NB4 (cell line): ENCODE measurements at places on chromosomes 7 and 10.

DNA sequence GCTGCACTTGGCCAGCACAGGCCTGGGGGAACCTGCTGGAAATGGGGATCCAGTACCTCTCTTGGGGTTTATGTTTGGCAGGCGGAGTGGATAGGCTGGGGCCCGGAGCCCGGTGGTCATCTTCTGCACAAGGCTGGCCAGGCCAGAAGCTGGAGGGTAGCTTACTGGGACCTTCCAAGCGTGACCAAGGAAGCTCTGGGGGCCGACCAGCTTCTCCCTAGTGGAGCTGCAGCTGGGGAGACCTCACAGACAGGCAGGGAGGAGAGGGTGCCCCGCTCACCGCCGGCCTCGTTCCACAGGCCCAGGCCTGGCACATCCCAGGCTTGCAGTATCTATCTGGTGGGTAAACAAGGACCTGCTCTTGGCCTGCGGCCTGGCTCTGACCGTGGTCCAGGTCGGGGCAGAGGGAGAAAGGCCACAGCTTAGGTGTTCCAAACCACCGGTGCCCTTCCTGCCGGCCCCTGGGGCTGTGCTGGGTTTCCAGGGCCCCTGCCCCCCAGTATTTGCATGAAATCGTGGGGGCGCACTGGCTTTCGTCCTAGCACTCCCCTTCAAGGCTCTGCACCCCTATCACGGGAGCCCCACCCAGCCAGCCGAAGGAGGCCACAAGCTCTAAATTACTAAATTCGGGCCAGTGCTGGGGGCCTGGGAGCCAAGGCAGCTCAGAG lies 1.5 kb upstream of the ELFN1 start:
- DNase-seq = peak; percentile 48

GRCh38 chr10:3926675-3927525 lies 141.9 kb upstream of the KLF6 start:
- no peak for DNase-seq

DNA sequence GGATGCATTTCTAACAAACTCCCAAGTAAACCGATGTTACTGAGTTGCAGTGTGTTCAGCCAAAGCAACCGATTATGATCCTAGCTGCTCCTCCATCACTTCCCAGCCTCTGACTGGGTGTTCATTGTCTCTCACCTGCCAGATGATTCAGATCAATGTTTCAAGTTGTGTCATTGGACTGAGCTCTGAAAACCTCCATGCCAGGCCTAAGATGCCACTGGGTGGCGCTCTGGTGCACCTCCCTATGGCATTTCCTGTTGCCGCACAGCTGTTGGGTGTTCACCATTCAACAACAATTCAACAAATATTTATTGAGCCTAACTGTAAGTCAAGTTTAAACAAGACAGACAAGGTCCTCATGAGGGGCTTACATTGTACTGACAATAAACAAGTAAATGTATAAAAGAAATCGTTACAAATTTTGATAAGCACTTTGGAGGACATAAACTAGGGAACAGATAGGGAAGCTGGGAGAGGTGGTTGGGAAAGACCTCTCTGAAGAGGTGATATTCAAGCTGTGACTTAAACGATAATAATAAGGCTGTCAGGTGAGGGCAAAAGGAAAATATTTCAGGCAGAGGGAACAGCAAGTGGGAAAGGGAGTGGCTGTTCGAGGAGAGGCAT lies 22.8 kb downstream of the RGR start:
- peak; percentile 38 for DNase-seq

- no peak for DNase-seq
Observed at GRCh38 chr10:75040576-75040975, 70.9 kb upstream of the SAMD8 start.

GRCh38 chr10:1709161-1709560 lies 28.2 kb downstream of the ADARB2 start:
- no peak for DNase-seq

GRCh38 chr10:12873172-12873571 lies 128.3 kb downstream of the CCDC3 start:
- DNase-seq = no peak

GRCh38 chr10:79490400-79491142 lies 21.8 kb upstream of the EIF5AL1 start:
- DNase-seq = no peak

DNA sequence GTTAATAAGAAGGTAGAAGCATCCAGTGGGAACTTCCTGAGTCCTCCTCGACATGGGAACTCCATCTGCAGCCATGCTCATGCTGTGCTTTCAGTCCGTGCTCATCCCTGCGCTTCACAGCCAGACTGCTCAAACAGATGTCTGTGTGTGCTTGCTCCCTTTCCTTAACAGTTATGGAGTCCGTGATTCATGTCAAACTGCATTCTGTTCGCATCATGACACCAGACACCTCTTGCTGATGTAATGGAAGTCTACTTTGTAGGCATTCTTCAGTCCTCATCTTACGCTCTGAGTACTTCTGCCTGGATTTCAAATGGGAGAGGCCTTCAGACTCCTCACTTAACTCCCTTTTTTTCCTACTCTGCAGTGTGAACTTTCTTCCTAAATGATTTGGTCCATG lies 304.9 kb downstream of the SUGCT start:
- no peak for DNase-seq
